Small intestine (tissue), 16 donors: ENCODE measurements at places on chromosomes 4 and X.

DNA sequence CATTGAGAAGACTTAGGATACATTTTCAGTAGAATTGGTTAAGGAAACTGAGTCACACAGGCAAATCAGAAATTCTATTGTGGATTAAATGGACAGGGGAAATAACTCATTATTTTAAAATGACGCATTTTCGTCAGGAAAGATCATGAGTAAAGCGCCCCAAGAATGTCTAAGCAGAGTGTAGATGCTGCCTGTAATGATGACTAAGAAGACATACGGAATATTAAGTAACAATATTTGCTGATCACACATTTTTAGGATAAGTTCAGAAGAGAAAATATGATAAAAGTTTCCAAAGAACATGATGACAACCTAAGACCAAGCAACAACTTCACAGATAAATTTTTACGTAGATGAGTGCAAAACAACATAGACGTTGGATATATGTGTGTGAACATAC, 596.3 kb upstream of the TENM3 start:
- no peak for DNase-seq

DNA sequence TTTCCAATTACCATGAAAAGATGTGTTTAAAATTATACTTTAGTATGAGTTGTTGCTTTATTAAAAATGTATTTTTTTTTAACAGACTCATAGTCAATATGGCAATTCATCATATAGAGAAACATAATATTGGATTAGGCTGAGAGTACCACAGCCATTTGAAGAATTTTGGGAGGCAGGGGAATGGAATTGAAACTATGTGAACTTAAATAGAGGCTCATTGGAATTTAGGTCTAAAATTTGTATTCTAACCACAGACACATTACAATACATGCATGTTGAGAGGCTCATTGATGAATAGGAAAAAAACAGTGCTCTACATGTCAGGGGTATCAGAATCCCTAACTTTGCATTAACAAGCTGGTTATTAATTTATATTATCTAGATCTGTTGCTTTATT, 269.6 kb downstream of the DKK2 start:
- no peak for DNase-seq

GRCh38 chrX:133783274-133783673, 202.1 kb downstream of the GPC3 start:
- DNase-seq = no peak

- no peak for DNase-seq
These were observed 24.4 kb upstream of the SLC25A43 start for GRCh38 chrX:119374736-119375135.

GRCh38 chrX:131332331-131332730, 43.2 kb upstream of the IGSF1 start:
- DNase-seq = no peak

DNA sequence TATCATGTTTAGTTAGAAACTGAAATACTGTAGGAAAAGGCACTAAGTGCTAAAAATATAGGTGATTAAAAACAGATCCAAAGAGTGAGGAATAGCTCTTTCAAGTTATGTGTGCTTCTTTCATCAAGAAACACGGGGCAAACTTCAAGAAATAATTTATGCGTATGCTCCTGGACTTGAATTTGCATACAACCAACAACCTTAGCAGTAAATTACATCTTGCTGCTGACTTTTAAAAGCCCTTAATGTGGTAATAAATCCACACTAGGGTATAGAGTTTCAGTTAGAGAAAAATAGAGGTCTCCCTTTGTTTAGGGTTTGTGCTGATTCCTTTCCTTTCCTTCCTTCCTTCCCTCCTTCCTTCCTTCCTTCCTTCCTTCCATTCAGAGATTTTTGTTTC, 94.5 kb upstream of the GC start:
- DNase-seq = no peak

DNA sequence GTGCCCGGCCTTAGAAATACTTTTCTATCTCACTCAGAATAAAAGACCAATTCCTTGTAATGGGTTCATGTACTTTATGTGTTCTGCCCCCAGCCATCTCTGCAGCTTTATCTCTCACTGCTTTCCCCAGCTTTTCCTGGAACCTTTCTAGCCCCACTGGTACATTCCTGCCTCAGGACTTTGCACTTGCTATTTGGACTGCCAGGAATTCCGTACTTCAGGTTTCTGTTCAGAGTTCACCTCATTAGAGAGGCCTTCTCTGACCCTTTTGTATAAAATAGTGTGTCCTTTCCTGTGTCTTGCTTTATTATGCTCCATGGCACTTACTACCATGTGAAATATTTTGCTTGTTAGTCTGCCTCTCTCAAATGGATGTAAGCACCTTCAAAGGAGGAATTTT, 112.5 kb downstream of the PDLIM5 start:
- DNase-seq = peak; percentile 78

DNA sequence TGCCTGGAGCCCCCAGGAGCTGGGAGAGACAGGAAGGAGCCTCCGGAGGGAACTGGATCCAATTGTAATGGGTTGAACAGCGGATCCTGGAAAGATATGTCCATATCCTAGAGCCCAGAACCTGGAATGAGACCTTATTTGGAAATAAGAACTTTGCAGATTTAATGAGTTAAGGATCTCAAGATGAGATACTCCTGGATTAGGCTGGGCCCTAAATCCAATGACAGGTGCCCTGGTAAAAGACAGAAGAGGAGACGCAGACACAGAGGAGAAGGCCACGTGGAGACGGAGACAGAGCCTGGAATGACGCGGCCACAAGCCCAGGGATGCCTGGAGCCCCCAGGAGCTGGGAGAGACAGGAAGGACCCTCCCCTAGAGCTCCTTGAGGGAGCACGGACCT, 34.1 kb downstream of the P2RY8 start:
- DNase-seq = no peak

DNA sequence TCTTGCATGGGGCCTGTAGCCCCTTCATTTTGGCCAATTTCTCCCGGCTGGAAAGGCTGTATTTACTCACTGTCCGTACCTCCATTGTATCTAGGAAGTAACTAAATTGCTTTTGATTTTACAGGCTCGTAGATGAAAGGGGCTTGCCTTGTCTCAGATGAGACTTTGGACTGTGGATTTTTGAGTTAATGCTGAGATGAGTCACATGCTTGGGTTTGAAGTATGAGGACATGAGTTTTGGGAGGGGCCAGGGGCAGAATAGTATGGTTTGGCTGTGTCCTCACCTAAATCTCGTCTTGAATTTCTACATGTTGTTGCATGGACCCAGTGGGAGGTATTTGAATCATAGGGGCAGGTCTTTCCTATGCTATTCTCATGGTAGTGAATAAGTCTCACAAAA, 407.6 kb upstream of the NDST3 start:
- no peak for DNase-seq

GRCh38 chrX:111020283-111020682, 75.7 kb upstream of the PAK3 start:
- no peak for DNase-seq

DNA sequence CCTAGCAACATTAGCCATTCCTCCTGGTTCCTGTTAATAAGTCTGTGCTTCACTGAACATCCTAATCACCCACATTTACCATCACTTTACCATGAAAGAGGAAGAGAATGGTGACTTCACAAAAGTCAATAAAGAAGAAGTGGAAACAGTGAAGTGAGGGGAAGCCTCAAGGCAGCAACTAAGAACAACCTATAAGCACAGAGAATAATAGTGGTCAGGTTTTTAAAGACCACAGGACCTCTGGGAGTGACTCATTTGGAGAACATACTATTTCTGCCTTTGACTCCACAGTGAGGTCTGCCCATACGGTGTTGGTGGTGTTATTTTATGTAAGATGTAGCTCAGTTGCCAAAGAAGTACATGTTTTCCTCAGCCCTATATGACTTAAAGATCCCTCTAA, 86.0 kb upstream of the TET2 start:
- DNase-seq = no peak

GRCh38 chr4:166518315-166518714, 645.3 kb downstream of the TLL1 start:
- DNase-seq = no peak

DNA sequence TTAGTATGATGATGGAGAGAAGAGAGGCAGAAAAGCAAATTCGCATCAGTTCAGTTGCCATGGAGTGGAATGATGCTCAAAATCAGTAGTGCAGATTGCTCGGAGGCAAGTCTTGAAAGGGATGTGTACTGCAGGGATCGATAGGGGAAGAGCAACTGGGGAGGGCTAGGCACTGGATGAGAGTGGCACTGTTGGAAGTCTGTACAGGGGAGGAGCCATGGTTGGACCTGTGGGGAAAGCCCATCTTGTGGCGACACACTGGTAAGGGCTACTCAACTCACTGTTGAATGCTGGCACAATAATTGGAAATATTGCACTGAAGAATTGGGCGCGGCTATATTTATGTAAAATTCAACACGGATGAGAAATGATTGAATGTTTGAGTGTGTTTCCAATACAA, 1.2 kb downstream of the RAB9B start:
- DNase-seq = no peak

DNA sequence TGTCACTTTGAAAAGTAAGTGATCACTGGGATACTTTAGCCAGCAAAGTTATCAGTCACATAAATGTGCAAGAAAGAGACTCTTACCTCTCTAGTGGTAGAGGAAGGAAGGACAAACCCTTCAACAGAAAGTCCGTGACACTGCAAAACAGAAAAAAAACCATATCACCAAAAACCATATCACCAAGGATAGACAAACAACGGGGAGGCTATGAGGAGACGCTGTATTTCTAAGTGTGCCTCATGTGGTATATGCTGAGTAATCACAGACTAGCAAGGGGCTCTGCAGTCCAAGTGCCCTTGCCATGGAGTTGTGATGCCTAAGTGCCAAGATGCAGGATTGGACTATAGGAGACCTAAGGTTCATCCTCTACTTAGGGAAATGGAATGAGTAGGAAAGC, 11.5 kb upstream of the HDAC8 start:
- no peak for DNase-seq

DNA sequence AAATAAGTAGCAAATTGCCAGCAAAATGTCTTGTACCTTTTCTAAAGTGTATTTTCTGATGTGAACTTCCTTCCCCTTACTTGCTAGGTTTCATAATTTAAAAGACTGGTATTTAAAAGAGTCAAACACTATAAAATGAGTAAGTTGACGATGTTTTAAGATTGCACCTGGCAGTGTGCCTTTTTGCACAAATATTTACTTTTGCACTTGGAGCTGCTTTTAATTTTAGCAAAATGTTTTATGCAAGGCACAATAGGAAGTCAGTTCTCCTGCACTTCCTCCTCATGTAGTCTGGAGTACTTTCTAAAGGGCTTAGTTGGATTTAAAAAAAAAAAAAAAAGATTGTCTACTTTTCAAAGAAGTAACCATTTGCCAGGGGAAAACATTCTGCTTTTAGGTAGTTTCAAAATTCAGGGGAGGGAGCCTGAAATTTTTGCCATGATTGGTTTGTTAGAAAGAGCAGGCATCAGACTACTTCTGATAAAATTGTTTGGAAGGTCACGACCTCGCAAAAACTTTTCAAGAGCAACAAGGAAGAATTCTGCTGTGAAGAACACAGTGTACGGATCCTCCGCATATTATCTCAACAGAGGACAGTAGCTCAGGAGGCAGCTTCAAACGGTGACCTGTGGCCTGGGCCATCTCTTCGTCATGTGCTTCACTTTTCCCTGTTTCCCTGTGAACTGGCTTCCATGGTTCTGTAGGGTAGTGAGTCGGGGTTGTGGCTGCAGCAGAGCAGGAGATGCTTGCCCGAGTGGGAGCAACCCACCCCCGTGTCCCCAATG, 66.1 kb downstream of the CDS1 start:
- DNase-seq = no peak

GRCh38 chrX:151393514-151393913, 3.5 kb upstream of the VMA21 start:
- no peak for DNase-seq

- no peak for DNase-seq
These were observed 74.2 kb downstream of the BEND4 start for GRCh38 chr4:42078184-42078801.

DNA sequence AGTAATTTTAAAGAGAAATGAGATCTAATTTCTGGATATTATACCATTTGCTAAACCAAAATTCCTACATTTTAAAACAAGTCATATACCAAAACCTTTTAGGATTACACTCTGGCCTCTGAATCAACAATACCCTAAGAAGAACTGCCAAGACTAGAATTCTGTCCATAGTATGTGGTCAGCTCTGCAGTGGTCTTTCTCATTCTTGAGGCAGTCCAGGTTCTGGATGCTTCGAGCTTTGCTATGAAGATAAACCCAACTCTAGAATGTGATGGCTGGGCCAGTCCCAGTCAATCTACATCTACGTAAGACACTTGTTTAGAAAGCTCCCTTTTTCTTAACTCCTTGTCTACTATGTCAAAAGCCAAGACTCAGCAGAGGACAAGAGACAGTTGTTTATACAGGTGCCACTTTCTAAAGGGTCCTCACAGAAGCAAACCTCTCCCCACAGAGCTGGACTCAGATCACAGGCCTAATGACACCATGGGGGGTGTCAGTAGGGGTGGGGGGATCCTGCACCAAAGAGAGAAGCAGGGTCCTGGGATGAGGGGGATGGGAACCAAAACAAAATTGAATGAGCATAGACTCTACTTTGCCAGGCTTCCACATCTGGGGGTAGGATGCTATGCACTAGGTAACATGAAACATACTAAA, 63.2 kb downstream of the SH3RF1 start:
- DNase-seq = no peak

GRCh38 chr4:109574443-109574850, 14.4 kb downstream of the MCUB start:
- DNase-seq = peak; percentile 75

DNA sequence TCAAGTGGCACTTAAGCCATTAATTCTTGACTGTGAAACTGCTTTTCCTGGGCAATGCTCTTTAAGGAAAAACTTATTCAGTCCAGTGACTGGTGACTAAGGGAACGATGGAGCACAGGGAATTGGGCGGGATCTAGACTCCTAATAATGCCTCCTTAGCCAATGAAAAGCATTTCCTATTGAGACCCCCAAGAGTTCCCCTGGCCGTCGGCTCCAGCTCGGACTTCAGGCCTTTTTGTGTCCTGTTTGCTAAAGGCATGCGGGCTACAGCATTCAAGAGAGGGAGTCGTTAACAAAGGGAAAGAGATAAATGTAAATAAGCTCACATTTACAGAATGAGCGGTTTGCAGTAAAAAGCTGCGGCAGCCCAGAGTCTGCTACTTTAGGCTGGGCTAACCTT, at the start of gene LPAR4:
TSS of gene LPAR4 (plus strand) at position 232 of the 400 bp plus-strand sequence. CDS start 7,150 bp downstream, outside the sequence.
- DNase-seq = peak; percentile 1

GRCh38 chrX:1294301-1295067, 25.9 kb downstream of the CSF2RA start:
- no peak for DNase-seq

DNA sequence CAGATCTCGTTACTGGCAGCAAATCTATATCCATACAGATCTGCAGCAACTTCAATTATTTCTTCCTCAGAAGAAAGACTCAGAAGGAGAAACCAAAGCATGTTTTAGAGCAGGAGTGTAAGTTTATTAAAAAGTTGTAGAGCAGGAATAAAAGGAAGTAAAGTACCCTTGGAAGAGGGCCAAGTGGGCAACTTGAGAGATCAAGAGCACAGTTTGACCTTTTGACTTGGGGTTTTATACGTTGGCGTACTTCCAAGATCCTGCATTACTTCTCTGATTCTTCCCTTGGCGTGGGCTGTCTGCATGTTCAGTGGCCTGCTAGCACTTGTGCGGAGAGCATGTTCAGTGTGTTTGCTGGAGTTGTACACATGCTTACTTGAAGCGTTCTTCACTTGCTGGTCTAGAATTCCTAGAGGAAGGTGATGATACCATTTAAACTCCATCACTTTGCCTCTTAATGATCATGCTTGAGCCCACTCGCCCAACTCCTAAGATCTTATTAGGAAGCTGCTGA, 1114.7 kb upstream of the PABPC4L start:
- DNase-seq = no peak
